Stimulated activated CD4-positive, alpha-beta T cell treated with anti-CD3 and anti-CD28 coated beads, Interleukin-1b, Interleukin-23, amount 100 ng/mL, for 1 hour (primary cell): ENCODE measurements at places on chromosomes 1 and 21.

DNA sequence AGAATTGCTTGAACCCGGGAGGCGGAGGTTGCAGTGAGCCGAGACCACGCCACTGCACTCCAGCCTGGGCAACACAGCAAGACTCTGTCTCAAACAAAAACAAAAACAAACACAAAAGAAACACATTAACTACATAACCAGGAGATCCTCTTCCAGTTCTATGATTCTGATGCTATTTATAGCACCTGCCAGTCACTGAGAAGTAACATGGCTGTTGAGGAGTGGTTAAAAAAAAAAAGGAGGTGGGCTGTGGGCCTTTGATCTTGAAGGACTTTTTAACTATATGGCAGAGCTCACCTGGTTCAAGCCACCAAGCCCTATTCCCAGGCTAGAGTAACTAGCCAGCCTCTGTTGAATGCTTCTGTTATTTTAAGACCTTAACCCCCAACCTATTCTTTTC lies 148.8 kb downstream of the ZBTB18 start:
- DNase-seq = no peak

- peak; percentile 37 for DNase-seq
Observed at GRCh38 chr21:41361786-41362604, at the start of gene MX2. Gene MX2 (plus strand): TSS chr21:41362027. CDS start chr21:41376907, 14,880 bp downstream.

DNA sequence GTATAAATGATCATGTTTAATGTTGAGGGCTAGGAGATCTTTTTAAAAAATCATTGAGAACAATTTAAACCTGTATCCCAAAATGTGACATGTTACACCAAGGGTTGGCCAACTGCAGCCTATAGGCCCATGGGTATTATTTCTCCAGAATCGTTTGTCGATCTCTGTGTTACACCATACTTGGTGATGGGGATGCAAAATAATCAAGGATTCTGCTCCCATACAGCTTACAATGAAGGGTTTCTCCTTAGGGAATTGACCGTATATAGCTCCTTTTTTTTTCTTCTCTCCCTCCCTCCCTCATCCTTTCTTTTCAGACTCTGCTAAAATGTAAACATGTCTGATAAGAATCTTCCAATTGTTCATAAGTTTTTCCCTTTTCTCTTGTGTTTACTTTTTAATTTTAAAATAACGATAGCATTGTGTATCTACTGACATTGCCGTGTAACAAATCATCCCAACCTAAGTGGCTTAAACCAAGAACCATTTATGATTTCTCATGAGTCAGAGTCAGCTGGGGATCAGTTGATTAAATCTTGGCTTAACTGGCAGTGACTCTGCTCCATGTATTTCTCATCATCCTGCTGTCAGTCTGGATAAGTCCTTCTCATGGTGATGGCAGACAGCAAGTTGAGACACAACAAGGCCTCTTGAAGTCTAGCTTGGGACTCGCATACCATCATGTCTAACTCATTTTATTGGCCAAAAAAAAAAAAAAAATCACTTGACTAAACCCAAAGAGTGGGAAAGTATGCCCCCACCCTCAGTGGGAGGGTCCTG lies 48.0 kb downstream of the MARK1 start:
- no peak for DNase-seq

DNA sequence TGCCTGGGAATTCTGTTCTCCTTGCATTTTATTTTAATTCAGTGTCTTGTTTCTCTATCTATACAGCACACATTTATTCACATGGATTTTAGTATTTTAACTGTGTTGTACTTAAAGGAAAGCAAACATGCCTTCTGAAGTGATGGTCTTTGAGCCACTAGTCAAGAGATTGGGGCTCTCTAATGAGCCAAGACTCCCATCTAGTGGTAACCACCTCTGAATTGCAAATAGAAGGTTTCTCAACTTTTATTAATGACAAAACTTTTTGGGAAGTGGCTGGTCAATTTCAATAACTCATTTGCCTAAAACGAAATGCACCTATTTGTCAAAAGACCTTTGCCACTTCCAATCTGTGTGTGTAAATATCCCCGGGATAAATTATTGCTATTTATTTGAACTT lies 199.6 kb downstream of the LTN1 start:
- DNase-seq = no peak

- DNase-seq = no peak
Observed at GRCh38 chr1:11935057-11935412, 518 bp downstream of the PLOD1 start.

DNA sequence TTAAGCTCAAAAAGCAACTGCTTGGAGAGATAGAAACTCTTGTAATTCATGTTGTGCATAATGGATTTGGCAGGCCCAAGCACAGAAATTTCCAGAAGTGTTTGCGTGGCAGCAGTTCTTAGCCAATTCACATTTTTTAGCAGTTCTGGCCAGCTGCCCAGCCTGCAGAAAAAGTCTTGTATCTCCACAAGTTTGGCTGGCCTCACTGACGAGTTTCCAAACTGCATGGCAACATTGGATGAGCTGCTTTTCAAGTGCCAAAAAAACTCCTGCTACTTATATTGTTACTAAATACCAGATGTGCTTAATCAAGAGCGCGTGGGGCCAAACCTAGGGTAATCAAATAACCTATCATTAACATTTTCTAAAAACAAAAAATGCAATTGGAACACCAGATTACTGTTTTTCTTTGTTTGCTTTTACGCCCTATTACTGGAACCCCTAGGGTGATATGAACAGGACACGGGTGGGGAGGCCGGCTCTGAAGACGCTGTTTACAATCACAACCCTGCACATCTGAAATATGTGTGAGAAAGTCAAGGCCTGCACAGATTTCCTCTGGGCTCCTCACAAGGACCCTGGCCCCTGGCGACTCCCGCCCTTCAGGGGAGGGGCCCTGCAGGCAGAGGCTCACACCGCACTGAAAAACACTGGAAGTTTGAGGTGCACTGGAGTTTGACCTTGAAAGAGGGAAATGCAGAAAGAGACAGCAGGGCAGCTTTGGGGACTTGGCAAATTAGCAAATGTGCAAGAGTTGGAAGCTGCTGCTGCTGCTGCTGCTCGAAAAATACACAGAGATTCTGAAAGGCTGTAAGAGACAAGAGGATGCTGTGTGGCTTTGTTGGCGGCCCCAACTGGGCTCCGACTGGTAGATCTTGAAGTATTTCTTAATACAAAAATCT lies 55.2 kb upstream of the TARBP1 start:
- DNase-seq = no peak

DNA sequence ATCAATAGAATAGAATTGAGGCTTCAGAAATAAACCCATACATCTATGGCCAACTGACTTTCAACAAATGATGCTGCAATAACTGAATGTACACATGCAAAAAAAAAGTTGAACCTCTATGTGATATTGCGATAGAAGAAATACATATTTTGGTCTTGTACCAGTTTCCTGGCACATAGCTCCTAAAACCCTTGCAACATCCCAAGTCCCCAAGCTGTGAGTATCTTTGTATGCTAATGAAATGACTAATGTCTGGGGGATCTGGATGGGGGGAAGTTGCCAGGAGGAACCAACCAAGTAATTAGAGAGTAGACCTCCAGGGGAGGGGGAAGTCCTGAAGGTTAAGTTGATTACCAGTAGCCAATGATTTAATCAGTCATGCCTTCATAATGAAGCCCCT lies 24.4 kb downstream of the BLZF1 start:
- DNase-seq = no peak

- DNase-seq = no peak
Observed at GRCh38 chr1:66273656-66274055, 260.3 kb upstream of the SGIP1 start.

- DNase-seq = no peak
Observed at GRCh38 chr1:1274299-1274930, 761 bp upstream of the UBE2J2 start.
